BJ (cell line): ENCODE measurements at places on chromosomes 16 and 17.

DNA sequence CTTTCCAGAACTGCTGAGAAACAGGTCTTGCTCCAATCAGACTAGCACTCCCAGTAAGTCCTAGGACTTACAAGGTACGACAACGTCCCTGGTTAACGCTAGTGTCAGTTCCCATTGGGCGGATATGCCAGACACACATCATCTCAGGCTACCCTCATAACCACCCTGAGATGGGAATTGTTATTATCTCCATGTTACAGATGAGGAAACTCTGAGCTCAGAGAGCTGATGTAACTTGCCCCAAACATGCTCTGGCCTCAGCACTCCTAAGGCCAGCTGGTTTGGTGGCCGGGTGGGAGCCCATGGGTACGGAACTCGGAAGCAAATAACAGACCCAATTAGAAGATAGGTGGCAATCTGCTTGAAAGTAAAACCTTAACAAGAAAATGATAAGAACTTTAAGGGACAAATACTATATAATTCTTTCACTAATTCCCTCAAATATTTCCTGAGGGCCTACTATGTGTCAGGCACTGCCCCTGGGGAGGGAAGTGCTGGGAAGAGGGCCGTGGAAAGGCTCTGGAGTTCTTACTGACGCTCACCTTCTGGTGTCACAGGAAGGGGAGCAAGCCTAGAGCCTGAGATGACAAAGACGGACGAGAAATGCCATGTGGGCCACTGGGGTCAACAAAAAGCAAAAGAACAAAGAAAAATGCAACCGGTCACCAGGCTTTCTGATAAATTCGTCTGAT, 6.9 kb downstream of the CREBBP start:
- no peak for DNase-seq

DNA sequence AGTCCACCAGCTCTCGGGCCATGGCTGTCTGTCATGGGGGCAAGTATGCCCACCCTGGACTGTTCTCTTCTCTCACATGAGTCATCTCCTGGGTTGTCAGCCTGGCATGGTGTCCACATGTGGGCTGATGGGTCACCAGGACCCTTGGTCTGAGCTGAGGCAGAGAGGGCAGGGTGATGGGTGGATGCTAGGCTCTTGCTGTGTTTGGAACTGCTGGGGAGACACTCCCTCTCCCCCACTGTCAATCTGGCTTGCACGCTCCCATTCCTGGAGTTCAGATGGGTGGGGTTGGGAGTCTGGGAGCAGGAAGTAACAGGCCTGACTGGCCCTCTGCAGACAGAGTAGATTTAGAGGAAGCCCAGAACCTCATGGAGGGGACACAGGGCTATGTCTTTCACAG, 28.9 kb downstream of the KSR1 start:
- DNase-seq: no peak

- DNase-seq: no peak
Measured at GRCh38 chr17:4509923-4510617, 11.4 kb downstream of the SPNS2 start.

DNA sequence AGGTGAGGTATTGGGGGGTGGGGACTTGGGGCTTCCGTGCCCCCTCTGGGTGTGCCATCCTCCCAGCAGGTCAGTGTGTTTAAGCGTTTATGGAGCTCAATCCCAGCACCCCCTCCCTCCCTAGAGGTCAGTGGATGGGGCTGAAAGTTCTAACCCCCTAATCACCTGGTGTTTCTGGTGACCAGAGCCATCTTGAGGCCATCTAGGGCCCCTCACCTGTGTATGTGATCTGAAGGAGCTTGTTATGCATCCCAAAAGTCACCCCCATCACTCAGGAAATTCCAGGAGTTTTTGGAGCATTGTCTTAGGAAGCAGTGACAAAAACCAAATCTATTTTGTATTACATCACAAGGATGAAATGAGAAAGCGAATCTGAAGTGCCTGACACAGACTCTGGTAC, 67.8 kb upstream of the NOL11 start:
- DNase-seq: no peak

- DNase-seq: no peak
Measured at GRCh38 chr16:79181419-79181818, 419.1 kb downstream of the MAF start.

DNA sequence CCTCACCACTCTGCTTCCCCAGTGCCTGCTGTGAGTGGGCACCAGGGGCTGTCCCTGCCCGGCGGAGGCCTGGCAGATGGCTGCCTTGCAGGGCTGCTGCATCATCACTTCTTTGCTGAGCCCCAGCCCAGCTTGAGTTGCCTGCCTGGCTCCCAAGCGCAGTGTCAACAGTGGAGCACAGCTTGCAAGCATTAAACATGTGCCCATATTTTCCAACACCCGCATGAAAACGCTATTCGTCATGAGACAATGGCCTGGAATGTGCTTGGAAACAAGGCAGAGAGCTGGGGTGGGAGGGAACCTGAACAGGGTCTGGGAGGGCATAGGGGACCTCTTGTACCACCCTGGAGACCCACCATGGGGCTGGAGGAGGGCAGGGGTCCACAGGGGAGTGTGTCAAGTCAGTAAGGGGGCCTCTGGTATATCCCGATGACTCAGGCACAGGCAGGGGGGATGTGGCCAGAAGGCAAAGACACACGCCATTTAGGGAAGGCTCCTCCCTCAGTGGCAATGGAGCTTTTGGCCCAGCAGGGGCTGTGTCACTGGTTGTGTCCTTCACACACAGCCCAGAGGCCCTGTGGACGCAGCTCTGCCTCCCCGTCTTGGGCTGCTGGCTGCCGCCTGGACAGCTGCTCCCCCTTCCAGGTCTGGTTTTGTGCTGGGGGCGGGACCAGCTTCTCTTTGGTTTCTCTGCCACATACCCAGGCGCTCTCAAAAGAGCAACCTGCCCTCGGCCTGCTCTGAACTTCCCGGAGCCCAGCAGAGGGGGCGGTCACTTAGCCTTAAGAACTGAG, 17.4 kb upstream of the MTSS2 start:
- DNase-seq: peak; percentile 90

DNA sequence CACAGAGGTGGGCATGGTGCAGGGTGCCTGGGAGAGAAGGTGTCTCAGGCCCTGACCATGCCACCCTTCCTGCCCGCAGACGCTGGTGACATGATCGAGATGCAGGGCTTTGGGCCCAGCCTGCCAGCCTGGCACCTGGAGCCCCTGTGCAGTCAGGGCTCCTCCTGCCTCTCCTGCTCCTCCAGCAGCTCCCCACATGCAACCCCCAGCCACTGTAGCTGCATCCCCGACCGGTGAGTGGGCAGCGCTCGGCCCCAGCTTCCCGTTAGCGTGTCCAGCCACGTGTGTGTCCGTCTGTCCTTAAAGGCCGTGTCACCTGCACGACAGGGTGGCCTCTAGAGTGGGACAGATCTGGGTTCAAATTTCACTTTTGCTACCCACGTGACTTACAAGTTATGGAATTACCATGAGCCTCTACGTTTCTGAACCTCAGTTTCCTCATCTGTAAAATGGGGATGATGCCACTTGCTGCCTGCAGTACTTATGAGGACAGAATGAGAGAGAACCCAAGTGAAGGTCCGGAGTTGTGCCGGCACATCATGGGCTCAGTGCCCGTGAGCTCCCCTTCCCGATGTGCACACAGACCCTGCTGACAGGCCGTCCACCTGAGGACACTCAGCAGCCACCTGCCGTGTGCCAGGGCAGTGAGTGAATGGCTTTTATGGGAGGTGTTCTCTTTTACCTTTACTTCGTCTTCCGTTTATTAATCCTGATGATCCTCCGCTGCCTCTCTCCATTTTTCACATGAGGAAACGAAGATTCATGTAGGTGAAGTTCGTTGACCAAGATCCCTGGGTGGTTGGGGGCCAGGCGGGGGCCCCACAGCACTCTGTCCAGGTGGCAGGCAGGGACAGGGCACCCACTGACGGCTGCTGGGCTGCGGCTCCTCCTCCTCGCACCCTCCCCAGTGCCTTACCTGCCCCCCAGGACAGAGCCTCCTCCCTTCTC, 29.4 kb downstream of the MNT start:
- no peak for DNase-seq
